Stimulated activated CD8-positive, alpha-beta memory T cell treated with anti-CD3 and anti-CD28 coated beads, Interleukin-7, amount 100 ng/mL, for 48 hours (primary cell): ENCODE measurements at places on chromosomes 1 and 21.

DNA sequence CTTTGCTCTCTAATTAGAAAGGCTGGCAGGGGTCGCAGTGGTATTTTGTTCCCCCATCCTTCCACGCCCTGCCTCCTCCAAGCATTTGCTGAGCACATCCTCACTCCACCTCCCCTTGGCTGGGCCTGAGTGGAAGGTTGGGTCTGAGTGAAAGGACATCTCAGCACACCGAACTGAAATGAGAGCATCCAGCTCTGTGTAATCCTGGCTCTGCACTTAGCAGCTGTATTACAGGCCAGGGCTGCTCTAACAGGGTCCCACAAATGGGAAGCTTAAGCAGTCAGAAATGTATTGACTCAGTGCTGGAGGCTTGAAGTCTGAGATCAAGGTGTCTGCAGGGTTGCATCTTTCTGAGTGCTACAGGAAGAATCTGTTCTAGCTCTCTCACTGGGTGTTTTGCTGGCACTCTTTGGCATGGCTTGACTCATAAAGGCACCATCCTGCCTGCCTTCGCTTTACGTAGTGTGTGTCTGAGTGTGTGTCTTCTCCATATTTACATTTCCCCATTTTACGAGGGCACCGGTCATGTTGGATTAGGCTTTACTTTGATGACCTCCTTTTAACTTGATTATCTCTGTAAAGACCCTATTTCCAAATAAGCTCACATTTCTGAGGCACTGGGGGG lies 48.5 kb upstream of the IGSF21 start:
- DNase-seq, result no peak

- DNase-seq, result no peak
Observed at GRCh38 chr1:71755441-71755840, 526.9 kb downstream of the NEGR1 start.

DNA sequence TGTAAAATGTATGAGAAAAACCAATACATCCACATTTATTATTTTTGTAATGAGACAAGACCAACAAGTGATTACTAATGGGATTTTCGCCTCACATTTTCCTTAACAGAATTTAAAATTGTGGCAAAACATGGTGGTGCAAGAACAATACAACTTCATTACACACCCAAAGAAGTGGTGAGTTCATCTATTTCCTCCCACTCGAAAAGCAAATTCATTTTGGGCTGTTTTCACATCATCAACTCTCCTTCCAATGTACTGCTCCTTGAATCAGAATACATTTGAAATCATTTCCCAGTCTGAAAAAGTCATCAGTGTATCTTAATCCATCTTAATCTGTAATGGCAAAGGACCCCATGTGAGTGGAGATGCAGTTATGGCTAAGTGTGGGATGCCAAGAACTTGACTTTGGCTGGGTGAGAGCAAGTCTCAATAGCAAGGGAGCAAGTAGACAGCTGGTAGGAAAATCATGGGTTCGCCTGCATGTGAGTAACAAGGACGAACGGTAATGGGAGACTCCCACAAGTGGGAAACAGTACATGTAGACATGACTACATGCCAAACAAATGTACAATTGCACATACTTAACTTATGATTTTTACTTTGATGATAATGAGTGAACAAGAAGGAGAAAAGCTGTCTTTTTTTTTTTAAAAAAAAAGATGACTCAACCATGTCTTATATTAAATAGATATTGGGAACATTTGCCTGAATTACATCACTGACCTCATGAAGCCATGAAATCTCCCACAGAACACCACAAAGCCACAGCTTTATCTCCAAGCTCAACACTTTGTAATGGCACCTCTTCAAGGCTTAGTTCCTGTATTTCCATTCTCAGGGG lies 46.0 kb downstream of the RUNX1 start:
- no peak for DNase-seq

GRCh38 chr1:30966690-30967369 lies 58.3 kb upstream of the SDC3 start:
- DNase-seq, result no peak

DNA sequence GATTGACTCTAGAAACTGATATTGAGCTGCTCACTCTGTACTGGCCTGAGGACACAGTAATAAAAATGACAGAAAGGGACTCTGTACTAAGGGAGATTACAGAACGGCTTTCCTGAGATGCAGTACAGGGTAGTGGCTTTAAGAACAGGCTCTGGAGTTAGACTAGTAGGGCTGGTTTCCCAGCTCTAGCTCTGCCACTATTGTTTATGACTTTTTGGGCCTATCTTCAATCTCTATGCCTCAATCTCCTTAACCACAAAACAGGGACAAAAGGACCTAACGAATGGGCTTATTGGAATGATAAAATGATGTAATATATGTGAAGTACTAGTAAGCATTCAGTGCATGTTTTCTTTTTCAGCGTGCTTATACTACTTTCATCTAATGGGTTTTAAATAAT lies 1.4 kb downstream of the DEPDC1 start:
- no peak for DNase-seq

- no peak for DNase-seq
Observed at GRCh38 chr21:14559102-14559501, 13.0 kb upstream of the SAMSN1 start.

DNA sequence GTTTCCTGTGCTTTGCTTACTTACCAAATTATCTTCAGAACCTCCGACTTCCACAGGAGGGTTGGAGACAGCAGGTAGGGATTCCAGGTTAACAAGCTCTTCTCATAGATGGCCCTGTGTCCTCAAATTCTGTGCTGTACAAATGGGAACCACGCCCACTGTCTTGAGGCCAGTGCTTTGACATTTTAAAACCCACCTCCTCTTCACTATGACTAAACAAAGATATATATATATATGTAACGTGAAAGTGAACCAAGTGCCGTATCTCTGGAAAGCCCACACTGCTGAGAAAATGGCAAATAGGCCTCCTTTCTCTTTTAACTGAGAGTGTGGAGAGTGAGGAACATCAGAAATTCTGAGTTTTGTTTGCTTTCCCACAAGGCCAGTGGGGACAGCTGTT lies 99.6 kb downstream of the ZBTB18 start:
- DNase-seq, result no peak

DNA sequence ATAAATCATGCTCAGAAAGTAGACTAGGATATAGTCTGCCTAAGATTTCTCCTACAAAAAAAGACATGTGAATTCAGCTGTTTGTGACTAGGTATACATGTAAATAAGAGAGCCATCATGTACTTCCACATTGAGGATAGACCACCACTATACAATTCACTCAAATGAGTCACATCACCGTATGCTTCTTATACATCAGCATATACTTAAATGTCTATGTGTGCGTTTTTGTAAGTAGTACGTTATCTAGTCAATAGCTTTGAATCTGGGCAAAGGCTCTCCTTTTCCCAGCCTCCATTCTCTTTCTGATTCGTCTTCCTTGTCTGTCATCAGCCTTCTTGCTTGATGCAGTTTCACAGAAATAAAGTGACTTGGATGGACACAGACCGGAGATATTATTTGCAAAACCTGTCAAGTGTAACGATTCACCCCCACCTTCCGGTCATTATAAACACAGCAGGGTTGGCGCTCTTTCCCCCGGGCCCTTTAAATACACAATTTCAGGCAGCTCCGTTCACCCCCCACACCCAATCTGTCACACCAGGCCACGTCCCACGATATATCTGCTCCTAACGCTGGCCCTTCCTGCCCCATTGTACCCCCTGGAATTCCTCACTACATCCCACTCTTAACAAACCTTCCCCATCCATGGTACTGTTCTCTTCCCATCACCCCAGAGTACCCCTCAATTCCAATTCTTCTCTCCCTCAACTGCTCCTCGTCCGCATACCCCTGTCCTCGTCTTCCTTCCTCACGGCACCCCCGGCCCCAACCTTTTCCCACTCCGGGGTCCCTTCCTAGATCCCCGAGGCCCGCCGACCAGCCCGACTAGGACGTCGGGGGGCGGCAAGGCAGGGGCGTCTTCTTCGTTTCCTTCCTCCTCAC lies 636 bp downstream of the VAMP4 start:
- no peak for DNase-seq

GRCh38 chr1:117817629-117818028 lies 111.8 kb downstream of the GDAP2 start:
- no peak for DNase-seq

GRCh38 chr1:166573199-166573598 lies 266.1 kb upstream of the POGK start:
- no peak for DNase-seq

GRCh38 chr1:200415789-200416593 lies 6.2 kb upstream of the ZNF281 start:
- DNase-seq, result no peak

- no peak for DNase-seq
Observed at GRCh38 chr1:13651279-13651678, 48.7 kb upstream of the PRDM2 start.

- DNase-seq, result no peak
Observed at GRCh38 chr1:25569597-25570396, 26.4 kb downstream of the LDLRAP1 start.

GRCh38 chr1:6384962-6385361 lies 8.6 kb downstream of the ACOT7 start:
- DNase-seq, result no peak

DNA sequence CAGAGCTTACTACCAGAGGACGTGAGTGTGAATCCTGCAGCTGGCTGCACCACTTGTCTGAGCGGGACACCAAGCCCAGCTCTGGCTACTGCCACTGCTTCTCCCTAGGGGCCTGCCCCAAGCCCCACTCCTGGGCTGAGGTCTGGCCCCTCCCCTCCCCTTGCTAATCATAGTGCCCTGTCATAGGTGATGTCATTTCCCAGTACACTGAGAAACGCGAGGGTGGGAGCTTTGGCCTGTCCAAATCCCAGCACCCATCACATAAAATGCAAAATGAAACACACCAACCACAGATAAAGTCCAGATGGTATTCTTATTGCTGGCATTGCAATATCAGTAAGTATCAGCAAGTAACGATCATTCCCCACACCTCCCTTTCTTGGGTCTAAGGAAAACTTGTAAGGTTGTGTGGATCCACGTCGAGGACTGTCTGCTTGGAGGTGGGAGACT lies 77.7 kb downstream of the TOMM20 start:
- no peak for DNase-seq

GRCh38 chr21:15283789-15284188 lies 219.0 kb upstream of the NRIP1 start:
- DNase-seq, result no peak

DNA sequence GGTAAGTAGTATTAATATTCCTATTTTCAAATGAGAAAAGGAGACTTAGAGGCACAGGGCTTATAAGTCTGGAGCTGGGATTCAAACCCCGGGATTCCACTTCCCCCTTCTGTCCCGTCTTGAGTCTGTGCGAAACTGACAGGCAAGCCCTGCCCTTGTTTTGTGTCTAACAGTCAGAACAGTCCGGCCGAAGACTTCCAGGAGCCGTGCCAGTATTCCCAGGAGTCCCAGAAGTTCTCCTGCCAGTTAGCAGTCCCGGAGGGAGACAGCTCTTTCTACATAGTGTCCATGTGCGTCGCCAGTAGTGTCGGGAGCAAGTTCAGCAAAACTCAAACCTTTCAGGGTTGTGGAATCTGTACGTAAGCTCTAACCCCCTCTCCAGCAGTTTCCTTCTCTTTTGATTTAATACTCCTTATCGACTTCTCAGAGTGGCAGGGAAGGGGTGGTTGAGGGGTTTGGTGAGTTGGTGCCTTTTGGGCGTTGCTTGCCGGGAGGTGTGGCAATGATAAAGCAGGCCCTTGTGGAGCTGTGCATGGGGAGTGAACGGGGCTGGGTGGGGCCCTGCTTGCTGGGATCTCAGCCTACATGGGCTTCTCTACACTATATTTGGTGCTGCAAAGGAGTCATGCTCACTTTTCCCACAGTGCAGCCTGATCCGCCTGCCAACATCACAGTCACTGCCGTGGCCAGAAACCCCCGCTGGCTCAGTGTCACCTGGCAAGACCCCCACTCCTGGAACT lies 29.4 kb downstream of the IL6R start:
- DNase-seq, result no peak

DNA sequence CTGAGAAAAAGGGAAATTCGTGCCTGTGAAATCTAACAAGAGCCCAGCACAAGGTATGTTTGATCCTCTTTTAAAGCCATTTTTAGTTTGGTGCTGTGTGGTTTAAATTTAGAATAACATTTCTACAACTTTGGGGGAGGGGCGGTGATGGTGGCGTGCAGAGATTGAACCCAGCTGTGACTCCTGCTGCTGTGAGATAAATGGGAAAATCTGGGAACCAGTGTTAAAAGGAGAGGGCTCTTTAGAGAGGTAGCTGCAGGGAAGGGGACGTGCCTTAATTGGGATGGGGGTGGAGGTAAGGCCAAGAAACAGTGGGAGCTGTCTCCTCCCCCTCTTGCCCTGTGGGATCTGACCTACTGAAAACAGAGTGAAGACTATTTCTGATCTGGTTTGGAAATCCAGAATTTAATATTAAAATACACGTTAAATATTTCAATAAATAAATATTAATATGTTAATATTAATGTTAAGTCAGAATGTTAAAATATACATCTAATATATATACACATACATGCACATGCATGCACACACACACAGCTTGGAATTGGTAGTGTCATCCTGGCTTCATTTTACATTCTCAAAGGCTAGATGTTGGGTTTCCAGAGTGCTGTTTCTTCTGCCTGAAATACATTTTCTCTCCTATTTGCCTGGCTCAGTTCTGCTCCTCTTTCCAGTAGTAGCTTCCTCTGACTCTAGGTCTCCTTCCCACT lies 30.1 kb upstream of the DNAJC6 start:
- no peak for DNase-seq
